ENCODE measurements at places on chromosomes 12 and 14. TPM values are rescaled to one million over a fixed set of nuclear protein-coding genes. Genes with fewer than 3 reads are reported as not detected.

GRCh38 chr12:8678661-8679111 lies 16.1 kb upstream of the MFAP5 start:
- no peak overlapping the region for H3K27ac ChIP-seq
- peak; percentile 48 for DNase-seq
- H3K36me3 ChIP-seq = no peaks in the 10 kb centered on the region
- H3K4me3 ChIP-seq = no peak overlapping the region
- peaks cover 8% of the 10 kb centered on the region for H3K4me1 ChIP-seq

- no peak overlapping the region for H3K4me3 ChIP-seq
- H3K36me3 ChIP-seq = no peaks in the 10 kb centered on the region
- no peaks in the 10 kb centered on the region for H3K27me3 ChIP-seq
- peak overlapping the region; percentile 65 for H3K27ac ChIP-seq
- no peak for DNase-seq
- peaks cover 63% of the 10 kb centered on the region for H3K4me1 ChIP-seq
These were observed 166.1 kb upstream of the EEA1 start for GRCh38 chr12:93094988-93095737.

DNA sequence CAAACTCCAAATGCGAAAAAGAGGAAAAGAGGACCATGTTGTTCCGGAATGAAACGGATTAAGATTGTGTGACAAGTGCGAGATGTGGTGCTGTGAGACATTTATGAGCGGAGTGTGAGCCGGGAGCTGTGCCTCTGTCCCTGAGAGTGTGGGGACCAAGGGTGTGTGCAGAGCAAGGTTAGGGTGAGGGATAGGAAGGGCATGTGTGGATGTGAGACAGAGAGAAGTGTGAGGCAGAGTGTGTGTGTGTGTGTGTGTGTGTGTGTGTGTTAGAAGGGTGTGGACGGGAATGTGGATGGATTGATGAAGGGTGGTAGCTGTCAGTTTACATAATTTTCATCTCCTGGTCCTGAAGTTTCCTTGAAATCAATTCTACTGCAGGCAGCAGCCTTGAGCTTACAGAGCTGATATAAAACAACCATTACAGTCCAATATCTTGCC lies 4.3 kb upstream of the OTX2 start:
- no peaks in the 10 kb centered on the region for H3K4me1 ChIP-seq
- no peak for DNase-seq
- H3K27ac ChIP-seq = no peak overlapping the region
- H3K4me3 ChIP-seq = no peak overlapping the region
- H3K27me3 ChIP-seq = no peaks in the 10 kb centered on the region

DNA sequence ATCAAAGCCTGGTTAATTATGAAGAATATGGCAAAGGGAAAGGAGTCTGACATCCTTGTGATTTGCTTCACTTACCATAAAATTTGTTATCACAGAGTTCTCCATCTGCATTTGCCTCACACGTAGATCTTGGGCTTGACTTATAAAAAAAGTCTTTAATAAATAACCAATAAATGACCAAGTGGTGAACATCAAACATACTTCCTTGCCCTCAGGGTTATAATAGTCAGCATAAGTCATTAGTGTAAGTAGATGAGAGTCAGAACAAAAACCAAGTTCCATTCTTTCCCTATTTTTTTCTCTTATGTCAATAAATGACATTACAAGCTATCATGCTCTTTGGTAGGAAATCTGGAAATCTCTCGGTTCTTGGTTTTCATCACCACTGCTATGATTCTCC lies 635.4 kb upstream of the ATXN7L3B start:
- no peaks in the 10 kb centered on the region for H3K4me1 ChIP-seq
- H3K4me3 ChIP-seq = no peak overlapping the region
- no peak overlapping the region for H3K27ac ChIP-seq
- H3K36me3 ChIP-seq = no peaks in the 10 kb centered on the region

DNA sequence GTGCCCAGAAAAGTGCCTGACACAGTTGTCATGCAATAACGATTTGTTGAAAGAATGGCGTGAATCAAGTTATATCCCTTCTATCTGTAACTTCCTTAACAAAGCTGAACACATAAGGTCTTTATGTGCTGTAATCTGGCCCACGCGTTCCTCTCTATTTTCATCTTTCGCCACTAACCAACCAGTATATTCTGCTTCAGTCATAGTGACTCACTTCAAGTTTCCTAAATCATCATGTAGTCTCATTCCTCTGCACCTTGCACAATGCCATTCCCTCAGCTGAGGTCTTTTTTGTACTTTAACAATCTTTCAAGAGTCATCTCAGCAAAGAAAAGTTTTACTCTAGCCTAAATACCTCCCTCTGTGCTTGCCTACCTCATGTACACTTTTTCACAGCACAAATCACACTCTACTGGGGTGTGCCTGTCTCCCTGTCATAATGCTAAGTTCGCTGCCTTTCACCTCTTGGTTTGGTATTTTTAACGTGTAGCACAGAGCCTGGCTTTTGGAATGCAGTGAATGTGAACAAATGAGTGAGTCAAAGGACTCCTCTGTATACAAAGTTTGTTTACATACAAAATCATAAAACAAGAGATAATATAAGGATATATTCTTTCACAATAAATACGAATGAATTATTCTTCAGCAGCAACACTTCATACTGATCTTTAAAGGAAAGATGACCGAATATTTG lies 2.9 kb upstream of the CMAS start:
- no peaks in the 10 kb centered on the region for H3K27me3 ChIP-seq
- no peaks in the 10 kb centered on the region for H3K36me3 ChIP-seq
- H3K27ac ChIP-seq = peak overlapping the region; percentile 77
- H3K4me3 ChIP-seq = no peak overlapping the region
- DNase-seq = no peak
- H3K4me1 ChIP-seq = peaks cover 39% of the 10 kb centered on the region

GRCh38 chr14:103698380-103699260 lies 16.6 kb downstream of the XRCC3 start:
- H3K27me3 ChIP-seq = no peaks in the 10 kb centered on the region
- no peak overlapping the region for H3K4me3 ChIP-seq
- peaks cover 2% of the 10 kb centered on the region for H3K36me3 ChIP-seq
- no peak for DNase-seq

DNA sequence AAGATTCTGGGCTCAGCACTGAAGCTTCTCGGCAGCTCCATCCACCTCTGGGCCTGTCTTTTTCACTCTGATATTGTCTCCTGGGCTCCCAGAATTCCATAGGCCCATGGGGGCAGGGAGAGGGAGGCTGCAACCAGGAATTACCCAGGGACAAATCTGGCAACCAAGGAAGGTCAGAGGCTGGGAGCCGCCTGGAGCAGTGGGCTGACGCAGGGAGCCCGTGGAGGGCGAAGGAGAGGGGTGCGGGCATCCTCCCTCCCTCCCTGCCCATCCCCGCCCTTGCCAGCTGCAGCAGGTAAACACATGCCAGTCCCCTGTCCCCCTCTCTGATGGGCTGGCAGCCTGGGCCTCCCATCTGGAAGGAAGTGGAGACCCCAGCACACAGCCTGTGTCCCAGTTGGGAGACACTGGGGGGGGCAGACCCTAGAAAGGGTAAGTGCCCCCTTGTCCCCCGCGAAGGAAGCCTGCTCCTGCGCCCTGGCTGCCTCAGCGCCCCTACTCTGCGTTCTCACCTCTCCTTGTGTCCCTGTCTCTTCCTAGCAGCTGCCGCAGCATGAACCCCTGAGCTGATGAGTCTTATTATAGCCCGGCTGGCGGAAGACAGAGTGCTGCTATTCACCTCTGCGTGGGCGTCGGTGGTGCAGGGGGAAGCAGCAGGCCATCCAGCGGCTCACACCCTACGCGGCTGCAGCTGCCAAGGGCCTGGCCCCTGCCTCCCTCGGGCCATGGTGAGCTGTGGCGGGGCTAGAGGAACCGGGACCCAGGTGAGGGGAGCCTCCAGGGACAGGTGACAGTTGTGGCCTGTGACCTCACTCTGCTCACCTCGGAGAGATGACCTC lies 6.7 kb downstream of the LRTM2 start:
- no peak overlapping the region for H3K27ac ChIP-seq
- no peak for DNase-seq
- H3K4me3 ChIP-seq = no peak overlapping the region
- H3K4me1 ChIP-seq = peaks cover 6% of the 10 kb centered on the region
- H3K27me3 ChIP-seq = no peaks in the 10 kb centered on the region

DNA sequence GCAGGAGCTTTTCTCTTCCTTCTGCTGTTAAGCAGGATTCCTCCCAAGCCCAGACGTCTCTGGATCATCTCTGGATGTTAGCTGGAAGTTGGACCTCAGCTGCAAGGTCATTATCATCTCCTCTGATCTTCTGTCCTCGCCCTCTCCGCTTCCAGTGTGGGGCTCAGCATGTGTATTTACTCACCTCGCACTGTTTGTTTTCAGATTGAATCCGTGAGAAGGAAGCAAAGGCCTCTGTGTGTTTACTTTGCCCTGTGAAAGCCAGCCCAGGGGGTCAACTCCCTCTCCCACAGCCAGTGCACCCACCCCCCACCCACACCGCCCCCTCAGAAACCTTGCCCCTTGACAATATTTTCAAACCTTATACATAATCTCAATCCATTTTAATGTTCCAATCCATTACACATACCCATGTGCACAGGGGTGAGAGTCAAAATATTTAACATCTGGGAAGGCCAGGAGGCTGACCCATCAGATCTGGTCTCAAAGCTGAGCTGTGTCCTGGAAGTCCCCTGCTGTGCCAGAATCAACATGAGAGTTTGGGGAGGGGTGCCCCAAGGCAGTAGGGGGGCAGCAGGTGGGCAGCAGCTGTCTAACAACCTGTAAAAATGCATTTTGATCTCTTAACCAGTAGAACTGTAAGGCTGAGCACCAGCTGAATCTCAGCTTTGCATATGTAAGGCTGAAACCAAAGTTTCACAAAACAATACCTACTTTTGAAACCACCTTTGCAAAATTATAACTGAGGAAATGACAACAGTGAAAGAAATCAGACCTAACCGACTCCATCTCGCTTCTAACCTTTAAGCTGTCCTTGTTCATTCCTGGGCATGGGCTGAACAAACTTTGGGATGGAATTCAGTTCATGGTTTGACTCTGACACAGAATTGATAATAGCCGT lies 157.9 kb downstream of the ZNF664 start:
- DNase-seq = peak; percentile 50
- no peak overlapping the region for H3K4me3 ChIP-seq
- H3K36me3 ChIP-seq = no peaks in the 10 kb centered on the region
- peak overlapping the region; percentile 34 for H3K27ac ChIP-seq

- H3K27me3 ChIP-seq = no peaks in the 10 kb centered on the region
- peak; percentile 95 for DNase-seq
- peaks cover 15% of the 10 kb centered on the region for H3K4me1 ChIP-seq
- no peaks in the 10 kb centered on the region for H3K36me3 ChIP-seq
These were observed at the start of gene TIGAR for GRCh38 chr12:4320853-4321701. TSS of gene TIGAR (plus strand) at chr12:4321213. CDS start at chr12:4321272, 59 bp downstream.

GRCh38 chr12:63994704-63995103 lies 150.2 kb downstream of the SRGAP1 start:
- DNase-seq = no peak
- no peak overlapping the region for H3K4me3 ChIP-seq
- H3K36me3 ChIP-seq = no peaks in the 10 kb centered on the region
- peaks cover 16% of the 10 kb centered on the region for H3K4me1 ChIP-seq
- H3K27ac ChIP-seq = no peak overlapping the region
- H3K27me3 ChIP-seq = no peaks in the 10 kb centered on the region

DNA sequence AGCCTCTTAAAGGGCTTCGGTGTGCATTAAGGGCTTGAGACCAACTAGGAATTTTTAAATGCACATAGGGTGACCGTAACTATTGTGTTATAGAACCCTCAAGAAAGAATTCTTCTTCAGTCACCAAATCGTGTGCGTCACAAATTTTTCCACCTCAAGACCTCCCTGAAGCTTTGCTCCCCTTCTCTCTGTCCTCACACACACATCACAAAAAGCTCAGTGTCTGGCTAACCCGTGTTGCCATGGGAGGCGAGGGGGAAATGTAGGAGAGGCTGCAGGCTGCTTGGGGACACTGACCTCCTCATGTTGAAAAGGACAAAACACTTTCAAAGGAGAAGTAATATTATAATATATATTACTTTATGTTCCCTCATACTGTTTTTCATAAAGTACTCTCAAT lies 10.6 kb downstream of the SSPN start:
- no peaks in the 10 kb centered on the region for H3K27me3 ChIP-seq
- H3K36me3 ChIP-seq = no peaks in the 10 kb centered on the region
- H3K4me3 ChIP-seq = no peak overlapping the region
- H3K27ac ChIP-seq = no peak overlapping the region
- no peaks in the 10 kb centered on the region for H3K4me1 ChIP-seq

DNA sequence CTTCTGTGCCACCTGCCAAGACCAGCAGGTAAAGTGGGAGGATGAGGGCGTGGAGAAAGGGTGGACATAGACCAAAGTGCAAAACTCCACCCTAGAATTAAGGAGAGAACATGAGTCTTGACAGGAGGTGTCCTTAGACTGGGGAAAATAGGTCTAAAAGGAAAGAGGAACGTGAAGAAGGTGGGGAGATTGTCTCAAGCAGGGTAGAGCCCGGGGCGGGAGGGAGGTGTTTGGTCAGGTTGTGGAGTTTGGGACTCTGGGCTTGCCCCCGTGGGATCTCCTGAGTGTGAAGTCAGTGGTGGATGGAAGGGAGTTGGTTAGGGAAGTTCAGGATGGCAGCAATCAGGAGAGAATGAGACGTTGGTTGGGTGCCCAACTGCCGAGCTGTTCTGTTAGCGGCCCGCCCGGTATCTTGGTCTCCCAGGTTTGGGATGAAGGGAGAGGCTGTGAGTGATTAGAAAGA lies 386 bp downstream of the DGKA start:
- no peak for DNase-seq
- H3K36me3 ChIP-seq = no peaks in the 10 kb centered on the region
- H3K4me3 ChIP-seq = peak overlapping the region; percentile 80
- no peaks in the 10 kb centered on the region for H3K27me3 ChIP-seq

GRCh38 chr12:129064209-129064855 lies 211.1 kb downstream of the GLT1D1 start:
- no peak overlapping the region for H3K4me3 ChIP-seq
- no peak for DNase-seq
- H3K27me3 ChIP-seq = no peaks in the 10 kb centered on the region
- H3K27ac ChIP-seq = no peak overlapping the region

- H3K27me3 ChIP-seq = no peaks in the 10 kb centered on the region
- H3K4me3 ChIP-seq = no peak overlapping the region
- no peaks in the 10 kb centered on the region for H3K4me1 ChIP-seq
- no peak overlapping the region for H3K27ac ChIP-seq
These were observed 681.4 kb upstream of the FBXO33 start for GRCh38 chr14:40113671-40114070.

GRCh38 chr12:133203344-133204263 lies 22.3 kb downstream of the ZNF268 start:
- H3K27ac ChIP-seq = no peak overlapping the region
- H3K4me1 ChIP-seq = no peaks in the 10 kb centered on the region
- no peaks in the 10 kb centered on the region for H3K36me3 ChIP-seq
- no peak for DNase-seq
- H3K4me3 ChIP-seq = no peak overlapping the region

DNA sequence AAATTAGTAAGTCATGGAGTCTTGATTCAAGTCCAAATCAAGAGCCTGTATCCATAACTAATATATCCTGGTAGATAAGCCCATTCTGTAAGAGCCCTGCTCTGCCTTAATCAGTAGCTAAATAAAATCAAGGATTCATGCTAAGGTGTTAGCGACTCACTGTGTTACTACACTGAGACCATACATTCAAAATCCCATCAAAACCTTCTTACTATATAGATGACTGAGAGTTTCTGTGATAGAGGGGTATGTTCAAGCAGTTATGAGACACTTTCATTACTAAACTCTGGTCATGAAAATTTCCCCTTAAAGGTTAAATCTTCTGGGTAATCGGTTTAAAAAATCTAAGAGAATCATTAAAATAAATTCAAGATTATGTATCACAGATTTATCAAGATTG lies 78.5 kb downstream of the MDGA2 start:
- H3K27ac ChIP-seq = no peak overlapping the region
- DNase-seq = no peak
- H3K27me3 ChIP-seq = no peaks in the 10 kb centered on the region

The LTBR gene
- total RNA-seq = 197 TPM

The XRCC3 gene
- total RNA-seq = 44.0 TPM

The RAPGEF3 gene
- total RNA-seq = 2.3 TPM

The EPS8 gene
- 20.1 TPM for total RNA-seq

The BLOC1S1 gene
- total RNA-seq = 59.4 TPM

The SYNDIG1L gene
- total RNA-seq = not detected

The SLC8B1 gene
- total RNA-seq = 13.0 TPM

The B4GALNT1 gene
- total RNA-seq = 4.2 TPM

The DACT1 gene
- total RNA-seq = 0.74 TPM

Data from Caco-2 (cell line).